ENCODE measurements at places on chromosomes 2 and 18.

DNA sequence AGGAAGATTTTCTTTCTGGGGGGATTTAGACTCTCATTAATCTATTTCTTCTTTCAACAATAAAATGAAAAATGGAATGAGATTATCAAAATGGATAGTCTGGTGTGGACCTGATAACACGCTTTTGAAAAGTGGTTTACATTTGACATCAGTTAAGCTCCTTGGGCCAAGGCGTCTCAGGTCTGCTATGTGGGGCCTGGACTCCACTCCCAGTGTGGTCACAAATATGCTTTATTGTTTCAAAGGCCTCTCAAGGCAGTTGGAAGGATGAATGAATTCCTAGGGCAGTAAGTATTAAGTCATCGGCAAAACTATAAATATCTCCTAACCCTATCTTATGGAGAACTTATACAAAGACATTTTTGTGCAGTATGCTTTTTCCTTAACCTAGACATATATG is 74.5 kb downstream of the ETAA1 start:
- H3K27ac ChIP-seq: no peak overlapping the region
- H3K27me3 ChIP-seq: no peaks in the 10 kb centered on the region
- no peak for DNase-seq
- H3K36me3 ChIP-seq: no peaks in the 10 kb centered on the region

GRCh38 chr2:113692698-113693428 is 63.6 kb downstream of the SLC35F5 start:
- no peak overlapping the region for H3K27ac ChIP-seq
- no peak for DNase-seq
- no peaks in the 10 kb centered on the region for H3K36me3 ChIP-seq
- H3K4me1 ChIP-seq: no peaks in the 10 kb centered on the region

DNA sequence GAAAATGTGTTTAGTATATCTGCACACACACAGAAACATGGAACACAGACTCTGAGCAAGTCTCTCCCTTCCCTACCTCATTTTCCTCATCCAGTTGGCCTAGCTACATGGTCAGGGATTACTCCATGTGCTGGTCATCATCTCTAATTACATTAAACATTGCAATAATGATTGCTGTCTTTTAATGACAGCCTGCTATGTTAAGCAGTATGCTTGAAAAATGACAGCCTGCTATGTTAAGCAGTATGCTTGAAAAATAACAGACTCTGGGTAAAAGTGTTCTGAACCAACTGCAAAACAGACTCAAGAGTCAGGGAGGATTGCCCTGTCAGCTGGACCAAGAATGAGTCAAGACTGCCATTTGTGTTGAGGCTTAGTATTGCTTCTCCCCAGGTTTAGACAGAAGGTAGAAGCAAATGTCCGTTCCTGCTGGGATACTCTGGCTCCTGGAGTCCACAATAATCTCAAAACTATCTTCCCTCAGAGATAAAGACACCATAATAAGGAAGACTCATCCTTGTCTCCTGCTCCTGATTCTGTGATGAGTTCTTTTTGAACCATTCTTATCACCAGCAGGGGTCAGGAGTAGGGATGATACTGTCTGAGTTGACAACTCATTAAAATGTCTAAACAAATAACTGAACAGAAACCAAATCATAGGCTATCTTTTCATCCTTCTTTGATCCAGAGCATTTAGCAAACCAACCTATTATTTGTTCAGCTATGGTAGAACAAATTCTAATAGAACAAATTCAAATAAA is 57.7 kb downstream of the CCDC93 start:
- DNase-seq: no peak
- no peak overlapping the region for H3K4me3 ChIP-seq
- no peaks in the 10 kb centered on the region for H3K27me3 ChIP-seq

DNA sequence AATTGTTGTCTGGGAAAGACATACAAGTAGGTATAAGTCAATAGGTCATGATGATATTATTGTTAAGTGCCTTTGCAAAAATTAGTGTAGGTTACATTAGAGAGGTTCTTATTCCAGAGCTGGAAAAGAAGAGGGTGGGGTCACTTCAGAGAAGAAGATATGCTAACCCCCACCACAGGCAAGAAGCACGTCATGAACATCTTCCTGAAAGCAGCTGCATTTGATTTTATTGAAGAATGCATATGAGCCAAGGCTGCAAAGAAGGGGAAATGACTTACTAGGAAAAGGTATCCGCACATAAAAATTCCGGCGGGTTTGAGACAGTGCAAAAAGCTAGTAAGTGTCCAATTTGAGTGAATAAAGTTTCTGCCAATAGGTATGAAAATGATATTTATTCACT is 195.3 kb upstream of the CDH2 start:
- no peaks in the 10 kb centered on the region for H3K27me3 ChIP-seq
- no peak overlapping the region for H3K27ac ChIP-seq
- H3K4me1 ChIP-seq: no peaks in the 10 kb centered on the region
- H3K4me3 ChIP-seq: no peak overlapping the region

GRCh38 chr2:8329660-8330622 is 351.9 kb upstream of the ID2 start:
- no peak overlapping the region for H3K4me3 ChIP-seq
- DNase-seq: no peak
- H3K4me1 ChIP-seq: no peaks in the 10 kb centered on the region
- no peaks in the 10 kb centered on the region for H3K36me3 ChIP-seq
- no peaks in the 10 kb centered on the region for H3K27me3 ChIP-seq

- H3K27me3 ChIP-seq: no peaks in the 10 kb centered on the region
- DNase-seq: peak; percentile 15
- no peaks in the 10 kb centered on the region for H3K36me3 ChIP-seq
- no peak overlapping the region for H3K4me3 ChIP-seq
Measured at GRCh38 chr2:26532301-26533250, 54.7 kb upstream of the OTOF start.

- DNase-seq: no peak
- no peaks in the 10 kb centered on the region for H3K27me3 ChIP-seq
Measured at GRCh38 chr2:168145011-168145410, 102.4 kb downstream of the STK39 start.

DNA sequence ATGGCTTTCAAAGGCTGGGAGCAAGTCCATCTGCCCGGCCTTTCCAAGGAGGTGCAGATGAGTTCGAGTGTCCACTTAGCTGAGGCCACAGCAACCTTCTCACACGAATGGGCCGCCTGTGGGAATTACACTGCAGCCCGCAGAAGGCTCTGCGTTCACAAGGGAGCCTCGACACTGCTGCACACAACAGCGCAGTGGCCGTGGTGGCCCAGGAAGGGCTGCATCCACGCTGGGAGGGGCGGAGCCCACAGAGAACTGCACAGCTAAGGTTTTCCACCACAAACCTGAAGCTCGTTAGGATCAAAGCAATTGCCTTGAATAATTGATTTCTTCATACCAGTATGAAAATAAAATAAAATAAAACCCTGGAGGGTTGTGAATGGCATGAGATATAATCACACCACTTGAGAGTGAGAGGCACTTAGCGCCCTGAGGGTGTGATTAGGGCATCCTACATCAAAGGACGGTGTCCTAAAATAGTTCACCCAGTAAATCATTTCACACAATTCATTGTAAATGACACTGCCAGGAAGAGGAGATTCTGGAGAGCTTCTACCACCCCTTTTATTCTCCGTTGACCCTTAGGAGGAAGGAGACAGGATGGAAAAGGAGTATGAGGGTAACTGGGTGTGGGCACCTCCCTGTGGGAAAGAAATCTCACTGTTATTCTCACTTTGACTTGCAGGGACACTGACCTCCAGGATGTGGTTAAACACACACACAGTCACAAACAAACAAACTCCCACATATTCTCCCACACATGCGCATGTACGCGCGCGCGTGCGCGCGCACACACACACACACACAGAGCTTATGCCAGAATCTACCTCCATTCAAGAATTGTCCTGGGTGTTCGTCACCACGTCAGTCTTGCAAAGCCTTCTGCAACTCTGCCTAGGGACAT is 256.6 kb upstream of the ID2 start:
- H3K4me3 ChIP-seq: no peak overlapping the region
- no peak overlapping the region for H3K27ac ChIP-seq
- no peak for DNase-seq
- H3K4me1 ChIP-seq: no peaks in the 10 kb centered on the region
- no peaks in the 10 kb centered on the region for H3K36me3 ChIP-seq

GRCh38 chr2:219417374-219417773 is 803 bp upstream of the DES start:
- peak overlapping the region; percentile 93 for H3K4me3 ChIP-seq
- H3K27ac ChIP-seq: peak overlapping the region; percentile 99
- H3K4me1 ChIP-seq: peaks cover 31% of the 10 kb centered on the region
- peaks cover 34% of the 10 kb centered on the region for H3K36me3 ChIP-seq

DNA sequence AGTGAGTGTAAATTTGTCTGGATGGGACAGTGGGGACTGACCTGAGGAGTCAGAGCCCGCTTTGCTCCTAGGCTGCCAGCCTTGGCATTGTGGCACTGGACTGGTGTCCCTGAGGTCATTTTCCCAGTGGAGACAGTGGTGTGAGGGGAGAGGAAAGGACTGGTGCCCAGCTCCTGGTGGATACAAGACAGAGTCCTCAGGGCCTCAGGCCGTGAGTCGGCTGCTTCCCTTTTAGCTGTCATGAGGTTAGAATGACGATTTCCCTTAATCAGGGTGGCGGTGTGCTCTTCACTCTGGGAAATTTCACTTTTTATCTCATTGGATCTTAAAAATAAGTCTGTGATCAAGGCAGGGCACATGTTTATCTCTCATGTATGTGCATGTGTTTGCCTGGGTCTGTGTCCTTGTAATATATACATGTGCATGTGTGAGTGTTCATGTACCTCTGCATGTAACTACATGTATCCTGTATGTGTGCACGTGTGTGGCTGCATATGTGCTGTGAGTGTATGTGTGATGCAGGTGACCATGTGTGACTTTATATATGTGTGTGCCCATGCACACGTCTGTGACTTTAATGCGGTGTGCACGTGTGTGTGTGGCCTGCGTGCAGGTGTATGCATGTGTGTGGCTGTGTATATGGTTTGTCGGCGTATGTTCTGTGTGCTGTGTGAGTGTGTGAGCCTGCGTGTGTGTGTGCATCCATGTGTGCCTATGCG is 55.7 kb downstream of the GLI2 start:
- no peaks in the 10 kb centered on the region for H3K4me1 ChIP-seq
- H3K36me3 ChIP-seq: no peaks in the 10 kb centered on the region
- no peaks in the 10 kb centered on the region for H3K27me3 ChIP-seq
- H3K4me3 ChIP-seq: no peak overlapping the region
- H3K27ac ChIP-seq: no peak overlapping the region
- DNase-seq: no peak

- no peaks in the 10 kb centered on the region for H3K36me3 ChIP-seq
- no peaks in the 10 kb centered on the region for H3K27me3 ChIP-seq
- H3K4me3 ChIP-seq: no peak overlapping the region
Measured at GRCh38 chr2:53252115-53252514, 515.5 kb upstream of the CHAC2 start.

GRCh38 chr2:54047091-54047490 is 68.3 kb upstream of the ACYP2 start:
- no peak overlapping the region for H3K4me3 ChIP-seq
- no peaks in the 10 kb centered on the region for H3K27me3 ChIP-seq
- no peaks in the 10 kb centered on the region for H3K36me3 ChIP-seq
- no peak overlapping the region for H3K27ac ChIP-seq

DNA sequence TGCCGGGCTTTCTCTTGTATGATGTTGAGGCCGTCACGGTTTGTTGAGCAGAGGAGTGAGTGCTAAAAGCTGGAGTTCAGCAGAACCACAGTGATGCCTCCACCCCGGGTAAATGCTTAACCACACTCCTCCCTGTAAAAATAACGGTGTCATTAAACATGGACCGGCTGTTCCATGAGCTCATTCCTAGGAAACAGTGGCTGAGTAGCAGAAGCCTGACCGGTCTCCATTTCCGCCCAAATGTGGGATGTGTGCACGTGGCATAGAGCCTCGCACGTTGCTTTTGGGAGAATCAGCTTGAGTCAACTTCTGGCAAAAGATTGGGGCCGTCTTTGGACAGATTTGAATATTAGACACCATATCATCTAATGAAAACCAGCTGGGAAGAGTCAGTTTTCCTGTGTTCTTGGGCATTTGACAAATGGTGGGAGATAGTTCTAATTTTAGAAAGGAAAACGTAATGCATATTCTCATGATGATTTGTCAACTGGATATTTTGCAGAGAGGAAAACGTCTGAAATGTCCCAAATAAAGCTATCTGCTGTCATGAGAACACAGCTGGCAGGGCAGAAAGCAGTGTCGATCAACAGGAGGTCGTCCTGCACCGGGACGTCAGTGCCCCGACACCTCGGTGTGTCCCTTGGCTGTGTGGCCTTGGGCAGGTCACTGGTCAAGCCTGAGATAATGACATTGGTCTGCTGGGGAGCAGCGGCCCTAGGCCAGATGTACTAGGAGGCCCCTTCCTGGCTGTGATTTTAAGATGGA is 42.4 kb downstream of the LRRFIP1 start:
- H3K27me3 ChIP-seq: no peaks in the 10 kb centered on the region
- H3K4me3 ChIP-seq: peak overlapping the region; percentile 20
- DNase-seq: peak; percentile 78
- peaks cover 51% of the 10 kb centered on the region for H3K4me1 ChIP-seq
- peak overlapping the region; percentile 93 for H3K27ac ChIP-seq

Data from psoas muscle (tissue), 8 donors.